ENCODE measurements at places on chromosomes 7 and 10.

DNA sequence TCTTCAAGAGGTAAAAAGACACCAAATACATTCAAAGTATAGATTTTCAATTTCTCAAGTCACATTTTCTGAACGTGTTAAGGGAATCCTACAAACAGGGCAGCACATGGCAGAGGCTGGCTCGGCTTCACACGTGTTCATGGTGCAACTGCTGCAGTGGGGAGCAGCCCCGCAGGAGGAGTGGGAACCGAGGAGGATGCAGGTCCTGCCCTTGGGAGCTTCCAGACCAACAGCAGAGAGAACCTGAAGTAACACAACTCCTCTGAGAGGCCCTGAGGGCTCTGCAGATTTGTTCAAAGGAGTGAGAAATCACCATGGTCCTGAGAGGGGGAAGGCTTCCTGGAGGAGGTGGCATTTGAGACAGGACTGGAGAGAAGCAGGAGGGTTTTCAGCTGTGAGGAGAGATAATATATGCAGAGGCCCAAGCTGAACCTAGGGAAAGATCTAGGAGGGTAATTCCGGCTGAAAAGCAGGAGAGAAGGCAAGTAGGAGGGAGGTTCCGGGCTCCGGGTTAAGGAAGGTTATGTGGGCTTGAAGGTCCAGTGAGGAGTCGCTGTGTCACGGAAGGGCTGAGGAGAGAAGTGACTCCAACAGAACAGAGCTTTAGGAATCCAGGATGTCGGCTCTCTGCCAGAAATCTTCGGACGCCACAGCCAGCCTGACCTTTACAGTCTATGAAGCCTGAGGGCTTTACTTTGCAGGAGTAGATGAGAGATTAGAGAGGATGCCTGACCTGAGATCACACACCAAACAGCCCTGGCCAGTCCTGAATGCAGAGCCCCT is 77.5 kb downstream of the GPR26 start:
- no peak for DNase-seq

- no peak for DNase-seq
Observed at GRCh38 chr10:78953113-78953798, 115.5 kb upstream of the ZMIZ1 start.

DNA sequence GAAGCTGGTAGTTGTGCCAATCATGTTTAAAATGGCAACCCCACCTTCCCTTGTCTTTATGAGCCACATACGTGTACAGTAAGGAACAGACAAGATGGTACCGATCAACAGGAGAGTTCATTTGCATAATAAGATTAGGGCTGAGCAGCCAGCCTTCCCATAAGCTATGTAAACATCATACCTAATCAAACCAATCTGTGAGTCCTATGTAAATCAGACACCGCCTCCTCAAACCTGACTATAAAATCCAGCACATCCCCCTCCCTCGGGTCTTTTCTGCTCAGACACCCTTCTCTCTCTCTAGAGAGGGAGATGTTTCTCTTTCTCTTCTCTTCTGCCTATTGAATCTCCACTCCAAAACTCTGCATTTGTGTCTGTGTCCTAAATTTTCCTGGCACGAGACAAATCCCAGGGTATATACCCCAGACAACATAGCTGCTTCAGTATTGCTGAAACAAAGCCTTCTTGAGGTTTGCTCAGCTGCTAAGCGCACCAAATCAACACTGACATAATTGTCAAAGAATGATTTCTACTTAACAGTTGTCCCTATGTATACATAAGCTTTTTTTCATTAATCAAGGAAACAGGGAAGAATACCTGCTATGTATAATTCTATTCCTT is 279.2 kb downstream of the THSD7A start:
- DNase-seq, result no peak

DNA sequence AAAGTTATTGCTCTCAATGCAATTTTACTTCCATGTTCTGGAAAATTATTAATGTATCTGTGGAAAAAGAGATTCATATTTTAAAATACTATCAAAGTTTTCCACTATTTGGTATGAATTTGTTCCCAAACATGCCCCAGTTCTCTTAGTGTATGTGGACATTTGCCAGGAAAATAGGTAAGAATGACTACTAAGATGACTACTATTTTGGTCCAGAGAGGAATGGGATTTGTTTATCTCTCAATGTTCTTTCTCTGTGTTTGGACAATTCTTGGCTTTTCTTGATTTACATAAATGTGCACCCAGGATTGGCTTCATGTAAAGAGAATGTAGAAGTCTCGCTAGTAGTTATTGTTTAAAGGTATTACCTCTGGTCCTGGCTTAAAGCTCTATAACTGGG is 60.3 kb upstream of the POT1 start:
- no peak for DNase-seq

DNA sequence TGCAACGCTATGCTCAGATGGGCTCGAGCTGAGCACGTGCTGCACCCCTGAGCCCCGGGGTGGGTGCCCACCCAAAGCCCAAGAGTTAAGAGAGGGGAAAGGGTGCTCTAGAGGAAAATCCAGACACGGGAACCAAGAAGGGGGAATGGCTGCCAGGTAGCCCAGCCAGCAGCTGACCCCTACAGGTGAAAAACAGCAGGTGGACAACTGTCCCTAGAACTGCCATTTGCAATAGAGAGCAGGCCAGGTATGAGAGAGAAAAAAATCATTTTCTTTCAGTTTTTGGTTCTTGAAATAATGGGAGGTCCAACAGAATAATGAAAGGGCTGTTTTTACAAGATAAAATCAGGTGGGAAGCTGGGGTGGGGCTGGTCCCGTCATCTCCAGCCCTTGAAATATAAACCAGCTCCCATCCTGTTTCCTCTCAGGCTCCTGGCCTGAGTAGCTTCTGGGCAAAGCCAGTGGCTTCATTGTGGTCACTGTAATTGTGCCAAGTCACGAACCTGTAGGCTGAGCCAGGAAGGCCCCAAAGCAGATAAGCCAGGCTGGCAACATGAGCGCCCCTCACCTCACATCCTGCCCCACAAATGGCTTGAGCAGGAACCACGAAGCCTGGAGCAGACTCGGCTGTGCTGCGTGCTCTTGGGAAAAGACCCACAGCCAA is 257.8 kb downstream of the SNX10 start:
- DNase-seq, result no peak

DNA sequence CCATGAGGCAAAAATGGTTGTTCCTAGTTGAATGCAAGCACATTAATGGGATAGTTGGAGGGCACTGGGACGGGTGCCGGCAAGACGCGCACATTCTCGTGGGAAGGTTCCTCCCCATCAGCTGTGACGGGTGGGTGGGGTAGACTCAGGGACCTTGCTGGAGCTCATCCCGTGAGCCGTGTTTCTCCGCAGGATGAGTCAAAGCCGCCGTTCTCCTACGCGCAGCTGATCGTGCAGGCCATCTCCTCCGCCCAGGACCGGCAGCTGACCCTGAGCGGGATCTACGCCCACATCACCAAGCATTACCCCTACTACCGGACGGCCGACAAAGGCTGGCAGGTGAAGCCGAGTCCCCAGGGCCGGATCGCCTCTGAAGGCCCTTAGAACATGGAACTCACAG is 20.4 kb upstream of the AP5Z1 start:
- DNase-seq, result no peak

- DNase-seq, result no peak
Observed at GRCh38 chr7:43441231-43442130, 141.4 kb upstream of the STK17A start.

- DNase-seq, result peak; percentile 21
Observed at GRCh38 chr7:157404845-157405481, 68.2 kb downstream of the DNAJB6 start.

- DNase-seq, result no peak
Observed at GRCh38 chr7:148398844-148399365, 191.7 kb upstream of the C7orf33 start.

DNA sequence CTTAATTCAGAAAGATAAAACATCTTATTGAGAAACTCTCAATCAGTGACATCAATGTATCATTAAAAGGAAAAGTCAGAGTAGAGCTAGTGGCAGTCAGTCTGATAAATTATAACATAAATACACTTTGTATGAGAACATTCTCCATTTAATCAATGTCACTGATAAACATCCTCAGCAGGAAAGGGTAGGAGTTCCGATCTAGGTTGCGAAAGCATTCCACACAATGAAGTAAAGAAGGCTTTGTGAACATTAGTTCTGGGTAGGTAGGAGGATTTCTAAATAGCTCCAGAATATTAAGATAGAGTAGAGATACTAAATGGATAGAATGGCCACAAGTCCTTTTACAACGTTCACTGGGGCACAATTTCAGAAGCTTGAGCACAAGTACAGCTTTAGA is 179.7 kb upstream of the MALRD1 start:
- no peak for DNase-seq

DNA sequence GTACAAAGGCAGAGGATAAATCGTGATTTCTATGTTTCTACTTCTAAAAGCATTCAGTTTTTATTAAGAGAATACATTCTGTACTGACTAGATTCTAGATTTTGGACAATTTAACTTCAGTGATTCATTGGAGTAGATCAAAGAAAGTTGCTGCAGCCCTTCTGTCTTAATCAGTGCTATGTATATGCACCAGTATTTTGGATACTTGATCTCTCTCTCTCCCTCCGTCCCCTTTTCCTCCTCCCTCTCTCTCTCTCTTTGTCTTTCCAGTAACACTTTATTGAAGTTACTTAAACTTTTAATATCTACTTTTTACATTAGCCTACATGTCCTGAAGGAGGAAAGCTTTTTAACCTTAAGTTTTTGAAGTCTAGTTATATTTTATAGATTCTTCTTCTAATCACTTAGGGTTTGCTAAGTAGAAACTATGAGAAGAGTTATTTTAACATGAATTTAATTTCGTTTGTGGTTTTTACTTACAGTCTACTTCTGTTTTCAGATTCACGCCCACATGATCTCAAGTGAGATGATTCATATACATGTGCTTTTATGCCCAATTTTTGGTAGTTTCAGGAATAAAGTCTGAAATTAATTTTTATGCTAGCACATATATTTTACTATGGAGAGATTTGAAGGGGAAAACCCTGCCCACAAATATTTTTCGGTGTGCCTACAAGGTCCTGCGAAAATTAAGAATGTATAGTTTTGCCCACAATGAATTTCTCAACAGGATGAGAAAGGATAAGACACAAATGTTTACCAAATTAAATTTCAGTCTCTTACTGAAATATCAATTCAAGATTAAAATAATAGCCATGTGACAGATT is 9.1 kb downstream of the MDFIC start:
- DNase-seq, result no peak

DNA sequence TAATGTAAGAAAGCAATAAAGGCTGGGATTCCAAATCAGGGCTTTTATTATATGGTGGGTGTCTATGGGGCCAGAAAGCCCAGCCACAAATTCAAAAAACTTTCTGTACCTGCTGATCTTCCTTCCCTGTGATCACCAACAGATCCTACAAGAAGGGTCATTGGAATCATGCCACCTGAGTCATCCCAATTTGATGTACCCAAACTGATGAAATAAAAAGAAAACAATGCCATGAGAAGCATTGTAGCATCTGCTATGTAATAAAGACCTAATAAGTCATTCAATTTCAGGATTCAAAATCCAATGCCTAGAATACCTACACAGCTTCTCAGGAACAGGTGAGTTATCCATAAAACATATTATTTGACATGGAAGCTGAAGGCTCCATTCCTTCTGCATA is 228.8 kb downstream of the DKK1 start:
- no peak for DNase-seq

GRCh38 chr7:12358694-12359093 is 45.0 kb downstream of the VWDE start:
- DNase-seq, result no peak

DNA sequence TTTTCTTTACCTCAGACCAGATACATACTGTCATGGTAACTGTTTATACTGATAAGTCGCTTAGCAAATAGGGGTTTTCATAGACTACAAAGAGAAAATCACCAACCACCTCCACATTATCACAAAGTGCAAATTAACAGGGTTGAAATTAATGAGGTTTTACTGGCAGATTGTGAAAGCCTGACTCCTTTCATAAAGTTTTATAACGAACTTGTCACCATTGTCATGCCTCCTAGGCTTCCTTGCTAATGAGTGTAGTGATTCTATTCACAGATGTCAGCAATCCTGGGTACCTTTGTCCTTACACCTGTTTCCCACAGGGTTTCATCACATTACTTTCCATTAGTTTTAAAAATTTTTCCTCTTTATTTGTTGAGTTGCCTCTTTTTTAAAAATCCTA is 142.3 kb upstream of the PTN start:
- no peak for DNase-seq

- no peak for DNase-seq
Observed at GRCh38 chr7:151311294-151311864, 30.2 kb upstream of the NUB1 start.

DNA sequence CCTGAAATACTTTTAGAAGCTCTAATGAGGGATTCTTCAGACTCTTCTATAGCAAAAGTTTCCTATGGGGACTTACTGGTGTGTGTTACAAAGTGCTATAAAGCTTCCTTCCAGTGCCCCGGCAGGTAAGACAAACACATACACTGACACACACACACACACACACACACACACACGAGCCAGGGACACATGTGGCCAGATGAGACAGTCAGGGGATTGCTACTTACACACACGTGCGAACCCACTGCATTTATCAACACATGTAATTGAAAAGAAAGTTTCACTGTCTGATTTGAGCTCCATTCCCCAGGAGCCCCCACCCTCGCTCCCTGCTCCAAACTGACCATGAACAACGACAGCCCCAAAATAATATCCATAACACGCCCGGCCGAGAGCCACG is 119.8 kb downstream of the PRPF18 start:
- no peak for DNase-seq

- DNase-seq, result no peak
Observed at GRCh38 chr10:121036431-121036830, 185.3 kb downstream of the WDR11 start.

- DNase-seq, result no peak
Observed at GRCh38 chr10:114483575-114483974, 79.3 kb upstream of the AFAP1L2 start.

DNA sequence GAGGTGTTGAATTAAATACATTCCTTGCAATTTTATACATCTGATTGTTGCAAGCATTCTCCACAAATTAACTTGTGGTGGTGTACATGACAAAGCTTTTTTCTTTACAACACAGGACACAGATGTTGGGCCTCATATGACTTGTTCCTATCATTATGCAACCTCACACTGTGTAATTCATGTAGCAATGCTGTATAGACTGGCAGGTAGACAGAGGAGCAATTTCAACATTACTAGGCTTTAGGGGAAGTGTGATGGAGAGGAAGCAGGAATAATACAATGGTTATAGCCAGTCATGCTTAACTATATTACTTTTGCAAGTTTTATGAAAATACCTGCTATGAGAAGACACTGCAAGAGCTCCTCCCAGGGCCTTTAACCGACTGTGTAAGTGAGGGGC is 832.1 kb downstream of the CNTNAP2 start:
- no peak for DNase-seq

DNA sequence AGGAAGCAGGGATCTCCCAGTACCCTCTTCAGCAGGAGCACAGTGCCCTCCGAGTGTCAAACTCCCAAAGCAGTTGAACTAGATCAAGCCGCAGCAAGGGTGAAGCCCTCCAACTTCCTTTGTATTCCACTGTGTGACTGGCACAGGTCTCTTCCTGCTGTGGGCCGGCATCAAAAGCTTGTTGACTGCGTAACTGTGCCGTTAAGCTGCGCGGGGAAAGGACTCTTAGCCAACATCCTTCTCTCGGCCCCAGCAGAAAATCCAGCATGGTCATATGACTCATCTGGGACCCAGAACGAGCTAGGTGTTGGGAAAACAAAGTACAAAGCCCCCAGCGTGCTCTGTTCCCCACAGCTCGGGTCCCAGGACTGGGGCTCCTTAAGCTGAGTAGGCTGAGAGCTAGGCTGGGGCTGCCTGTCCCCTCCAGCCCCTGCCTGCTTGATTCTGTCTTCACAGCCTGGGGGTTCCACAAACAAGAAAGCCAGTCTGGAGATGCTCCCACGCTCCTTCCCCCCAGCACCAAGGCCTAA is 52.2 kb downstream of the COL17A1 start:
- no peak for DNase-seq

- DNase-seq, result no peak
Observed at GRCh38 chr7:152683297-152683696, 7.4 kb upstream of the XRCC2 start.

All from stimulated activated CD8-positive, alpha-beta memory T cell treated with anti-CD3 and anti-CD28 coated beads, Interleukin-7, amount 100 ng/mL, for 48 hours (primary cell).